ENCODE measurements at places on chromosomes 7 and 10.

DNA sequence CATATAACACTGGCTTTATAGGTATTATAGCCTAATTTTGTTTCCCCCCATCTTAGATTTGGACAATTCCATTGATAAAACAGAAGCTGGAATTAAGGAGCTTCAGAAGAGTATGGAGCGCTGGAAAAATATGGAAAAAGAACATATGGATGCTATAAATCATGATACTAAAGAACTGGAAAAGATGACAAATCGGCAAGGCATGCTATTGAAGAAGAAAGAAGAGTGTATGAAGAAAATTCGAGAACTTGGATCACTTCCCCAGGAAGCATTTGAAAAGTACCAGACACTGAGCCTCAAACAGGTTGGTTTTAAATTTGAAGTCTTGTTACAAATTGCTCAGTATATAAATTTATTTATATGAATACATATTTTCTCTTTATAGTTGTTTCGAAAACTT, 34.1 kb downstream of the SMC3 start:
- no peak for DNase-seq

DNA sequence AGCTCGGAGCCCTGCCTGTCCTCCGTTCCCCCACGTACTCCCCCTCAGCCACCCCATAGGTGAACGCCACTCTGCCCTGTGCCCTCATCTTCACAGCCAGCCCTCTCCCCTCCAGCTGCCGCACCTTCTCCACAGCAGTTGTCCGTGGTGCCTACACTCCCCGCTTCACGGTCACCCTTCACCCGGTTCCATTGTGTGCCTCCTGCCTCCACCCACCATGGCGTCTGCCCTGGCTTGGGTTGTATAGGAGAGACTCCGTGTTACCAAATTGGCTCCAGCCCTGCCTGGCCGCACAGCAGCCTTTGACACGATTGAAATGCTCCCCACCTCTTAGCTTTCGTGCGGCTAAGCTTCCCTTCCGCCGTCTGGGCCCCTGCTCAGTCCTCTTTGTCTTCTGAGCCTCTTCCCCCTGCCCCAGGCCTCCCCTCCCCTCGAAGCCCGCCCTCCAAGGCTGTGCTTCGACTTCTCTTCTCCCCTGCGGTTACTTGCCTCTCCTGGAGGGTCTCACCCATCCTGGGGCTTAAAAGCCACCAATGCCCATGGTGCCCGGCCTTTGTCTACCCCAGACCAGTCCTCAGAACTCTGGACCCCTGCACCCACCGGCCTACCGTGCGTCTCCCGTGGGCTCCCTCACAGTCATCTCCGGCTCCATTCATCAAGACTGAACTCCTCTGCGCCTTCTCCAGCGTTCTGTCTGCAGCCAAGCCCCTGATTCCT, 18.5 kb upstream of the NODAL start:
- DNase-seq: no peak

DNA sequence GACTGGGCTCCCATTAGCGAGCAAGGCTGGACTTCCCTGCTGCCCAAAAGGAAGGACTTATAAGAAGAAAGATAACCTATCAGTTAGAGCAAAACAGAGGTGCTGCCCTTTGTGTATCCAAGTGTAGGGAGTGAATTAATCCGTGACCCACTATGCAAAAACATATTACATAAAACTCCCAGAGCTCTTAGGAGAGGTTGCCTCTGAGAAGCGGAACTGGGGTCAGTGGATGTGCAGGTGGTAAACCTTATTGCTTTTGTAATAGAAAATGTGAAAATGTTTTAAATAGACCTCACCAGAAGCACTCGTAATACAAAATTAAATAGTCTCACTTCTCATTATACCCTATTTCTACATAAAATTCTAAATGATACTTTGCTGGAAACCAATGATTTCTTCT, 17.1 kb upstream of the IL6 start:
- DNase-seq: no peak

- DNase-seq: no peak
These were observed 319.2 kb downstream of the ADARB2 start for GRCh38 chr10:1418031-1418550.

DNA sequence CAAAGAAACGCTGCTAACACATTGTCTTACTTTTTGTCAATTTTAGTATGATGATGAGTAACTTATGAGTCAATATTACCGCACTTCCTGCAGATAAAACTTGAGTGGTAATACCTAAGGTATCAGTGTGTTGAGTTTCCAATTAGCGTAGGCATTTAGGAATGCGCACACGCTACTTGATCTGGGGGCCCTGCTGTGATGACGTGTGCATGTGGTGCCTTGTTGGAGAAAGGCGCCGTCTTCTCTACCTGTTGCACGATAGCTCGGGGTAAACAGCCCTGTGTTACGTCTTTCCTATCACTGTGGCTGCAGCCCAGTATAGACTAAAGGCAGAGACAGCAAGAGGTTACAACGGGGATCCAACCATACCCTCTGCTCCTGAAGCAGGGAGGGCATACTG, 476.8 kb upstream of the ADARB2 start:
- no peak for DNase-seq

- no peak for DNase-seq
These were observed 3.5 kb upstream of the IGF2BP3 start for GRCh38 chr7:23473844-23474093.

DNA sequence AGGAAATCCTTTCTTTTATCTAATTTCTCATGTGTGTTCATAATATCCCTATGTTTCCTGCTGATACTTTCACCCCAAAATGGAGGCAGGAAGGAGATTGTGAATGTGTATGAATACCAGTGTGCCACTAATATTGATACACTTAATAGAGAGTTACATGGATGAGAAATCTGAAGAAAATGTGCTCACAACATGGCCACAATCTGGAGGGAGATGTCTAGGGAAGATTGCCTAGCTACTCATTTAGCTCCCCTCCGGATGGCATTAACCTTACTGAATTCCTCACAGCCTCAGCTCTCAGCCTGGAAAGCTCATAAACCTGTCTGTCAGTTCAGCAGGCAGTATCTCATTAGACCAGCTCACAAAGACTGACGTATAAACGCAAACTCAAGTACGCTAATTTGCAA, 23.4 kb upstream of the DMTF1 start:
- no peak for DNase-seq

DNA sequence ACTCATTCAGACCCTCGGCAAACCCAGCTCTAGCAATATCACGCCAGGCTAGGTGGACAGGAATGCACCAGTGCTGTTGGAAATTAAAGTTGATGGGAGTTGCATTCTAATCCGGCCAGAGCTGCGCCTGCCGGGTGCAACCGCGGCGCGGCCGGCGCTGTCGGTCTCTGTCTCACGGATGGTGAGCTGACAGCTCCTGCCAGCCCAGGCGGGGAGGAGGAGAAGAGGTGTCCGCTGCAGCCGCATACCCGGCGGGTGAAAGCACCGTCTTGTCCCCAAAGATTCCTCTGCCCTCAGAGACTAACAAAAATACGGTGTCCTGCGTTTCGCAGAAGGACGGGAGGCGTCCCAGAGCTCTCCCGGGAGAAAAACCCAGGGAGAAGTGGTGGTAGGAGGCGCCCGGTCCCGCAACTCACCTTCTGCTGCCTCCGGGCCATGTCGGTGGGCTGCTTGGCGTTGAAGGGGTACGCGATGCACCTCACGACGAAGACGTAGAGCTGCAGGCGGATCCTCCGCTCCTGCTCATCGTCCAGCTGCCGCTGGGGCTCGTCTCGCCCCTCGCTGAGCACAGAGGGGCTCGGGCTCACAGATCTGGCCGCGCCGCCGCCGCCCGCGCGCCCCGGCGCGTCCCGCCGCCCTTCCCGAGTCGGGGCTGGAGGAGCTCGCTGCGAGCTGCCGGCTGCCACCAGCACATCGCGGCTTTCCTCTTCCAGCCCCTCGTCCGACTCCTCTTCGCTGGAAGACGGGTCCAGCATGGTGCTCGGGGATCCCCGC, 490 bp downstream of the CADPS2 start:
- peak; percentile 22 for DNase-seq

GRCh38 chr10:44036425-44036824, 348.5 kb downstream of the CXCL12 start:
- no peak for DNase-seq

DNA sequence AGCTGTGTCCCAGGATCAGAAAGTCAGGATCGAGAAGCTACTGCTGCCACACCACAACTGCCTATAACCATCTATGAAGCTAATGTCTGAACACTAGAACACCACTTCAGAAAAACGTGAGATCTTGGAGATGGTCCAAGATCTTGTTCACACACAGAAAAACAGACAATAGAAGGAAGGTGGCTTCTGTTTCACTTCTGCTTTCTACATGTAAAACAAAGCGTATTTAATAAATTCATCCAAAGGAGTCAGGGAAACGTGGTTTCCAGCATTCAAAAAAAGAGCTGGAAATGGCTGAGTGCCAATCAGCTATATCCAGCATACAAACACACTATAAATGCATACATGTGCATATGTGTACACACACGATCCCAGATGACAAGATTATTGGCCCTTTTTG, 70.2 kb upstream of the CCDC71L start:
- DNase-seq: no peak

- no peak for DNase-seq
These were observed 231.6 kb upstream of the IGFBP3 start for GRCh38 chr7:46152696-46153095.

DNA sequence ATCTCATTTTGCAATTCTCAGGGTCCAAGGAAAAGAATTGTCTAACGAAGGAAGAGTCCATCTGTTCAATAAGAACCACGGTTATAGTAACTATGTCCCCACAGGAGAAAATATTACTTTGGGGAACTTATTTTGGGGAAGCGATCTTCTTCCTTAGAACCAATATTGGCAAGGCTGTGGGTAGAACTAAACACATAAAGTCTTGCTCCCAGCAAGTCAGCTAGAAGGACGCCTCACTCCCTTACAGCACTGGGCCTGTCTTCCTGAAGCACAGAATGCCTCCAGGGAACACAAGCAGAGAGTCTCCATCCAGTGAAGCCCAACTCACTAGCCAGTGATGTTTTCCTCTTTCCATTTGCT, 30.2 kb downstream of the C10orf71 start:
- no peak for DNase-seq

GRCh38 chr10:48964038-48964437, 24.4 kb upstream of the LRRC18 start:
- DNase-seq: no peak

DNA sequence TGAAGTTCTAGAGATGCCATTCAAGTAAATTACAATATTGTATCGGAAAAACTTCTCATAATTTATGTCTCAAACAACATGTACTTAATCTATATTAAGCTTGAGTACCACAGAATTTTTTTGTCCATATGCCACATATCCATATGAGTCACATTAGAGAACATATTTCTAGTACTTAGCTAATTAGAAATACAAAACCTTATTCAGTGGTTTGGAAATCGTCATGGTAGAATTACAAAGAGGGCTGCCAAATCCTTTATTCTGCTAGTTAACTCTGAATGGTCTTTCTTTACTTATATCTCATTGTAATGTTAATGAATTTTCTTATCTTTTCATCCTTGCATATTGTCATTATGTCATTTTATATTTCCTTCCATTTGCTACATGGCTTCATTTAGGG, 9.0 kb upstream of the VIM start:
- DNase-seq: no peak

DNA sequence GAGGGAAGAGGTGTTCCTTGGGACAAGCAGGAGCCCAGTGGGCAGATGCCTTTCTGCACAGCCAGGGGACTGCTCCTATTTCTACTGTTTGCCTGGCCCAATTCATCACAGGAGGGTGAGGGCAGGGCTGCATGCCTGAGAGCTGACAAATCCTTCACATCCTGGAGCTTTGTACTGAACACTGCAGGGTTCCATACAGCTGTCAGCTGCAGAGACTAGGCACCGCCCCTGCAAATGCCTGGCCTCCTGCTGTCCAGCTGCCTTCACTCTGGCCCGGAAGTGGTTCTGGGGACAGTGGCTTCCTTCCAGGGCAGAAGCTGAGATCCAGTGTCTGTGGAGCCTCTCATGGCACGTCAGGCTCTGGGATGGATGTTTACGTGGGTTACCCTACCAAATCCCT, 470.7 kb downstream of the DNAJB6 start:
- DNase-seq: no peak

- no peak for DNase-seq
These were observed 18.1 kb upstream of the DPYSL4 start for GRCh38 chr10:132168571-132169030.

DNA sequence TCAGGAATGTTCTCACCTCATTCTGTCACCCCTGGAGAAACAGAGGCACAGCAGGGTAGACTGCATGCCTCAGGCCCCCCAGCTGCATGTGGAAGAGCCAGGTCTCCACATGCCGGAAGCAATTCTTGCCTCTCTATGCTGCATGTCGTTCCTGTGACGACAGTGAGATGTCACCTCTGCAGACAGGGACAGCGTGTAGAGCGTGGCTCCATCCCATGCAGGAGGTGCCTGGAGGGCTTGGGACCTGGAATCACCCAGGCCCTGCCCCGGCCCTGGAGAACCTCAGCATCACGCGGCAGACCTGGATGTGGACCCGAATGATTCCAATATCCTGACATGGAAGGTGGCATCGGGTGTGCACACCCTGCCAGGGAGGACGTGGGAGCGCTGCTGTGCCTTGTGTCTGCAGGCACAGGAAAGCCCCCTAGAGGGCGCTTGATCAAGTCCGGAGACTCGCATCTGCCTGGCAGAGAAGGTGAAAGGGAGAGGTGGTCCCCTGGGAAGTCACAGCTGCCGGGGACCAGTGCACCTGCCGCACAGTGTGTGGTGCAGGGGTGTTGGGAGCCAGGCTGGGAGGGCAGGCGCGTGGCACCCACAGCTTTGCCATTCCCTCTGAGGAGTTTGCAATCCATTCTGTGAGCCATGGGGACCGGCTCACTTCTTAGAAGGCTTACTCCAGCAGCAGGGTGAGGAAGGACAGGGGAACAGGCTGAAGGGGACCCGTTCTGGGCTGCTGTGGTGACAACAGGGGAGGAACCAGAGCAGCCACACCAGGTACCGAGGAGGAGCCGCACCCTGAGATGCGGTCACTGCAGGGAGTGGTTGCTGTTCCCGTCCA, 45.3 kb upstream of the EN2 start:
- DNase-seq: no peak

GRCh38 chr7:48083114-48083830, 5.8 kb upstream of the UPP1 start:
- DNase-seq: no peak

DNA sequence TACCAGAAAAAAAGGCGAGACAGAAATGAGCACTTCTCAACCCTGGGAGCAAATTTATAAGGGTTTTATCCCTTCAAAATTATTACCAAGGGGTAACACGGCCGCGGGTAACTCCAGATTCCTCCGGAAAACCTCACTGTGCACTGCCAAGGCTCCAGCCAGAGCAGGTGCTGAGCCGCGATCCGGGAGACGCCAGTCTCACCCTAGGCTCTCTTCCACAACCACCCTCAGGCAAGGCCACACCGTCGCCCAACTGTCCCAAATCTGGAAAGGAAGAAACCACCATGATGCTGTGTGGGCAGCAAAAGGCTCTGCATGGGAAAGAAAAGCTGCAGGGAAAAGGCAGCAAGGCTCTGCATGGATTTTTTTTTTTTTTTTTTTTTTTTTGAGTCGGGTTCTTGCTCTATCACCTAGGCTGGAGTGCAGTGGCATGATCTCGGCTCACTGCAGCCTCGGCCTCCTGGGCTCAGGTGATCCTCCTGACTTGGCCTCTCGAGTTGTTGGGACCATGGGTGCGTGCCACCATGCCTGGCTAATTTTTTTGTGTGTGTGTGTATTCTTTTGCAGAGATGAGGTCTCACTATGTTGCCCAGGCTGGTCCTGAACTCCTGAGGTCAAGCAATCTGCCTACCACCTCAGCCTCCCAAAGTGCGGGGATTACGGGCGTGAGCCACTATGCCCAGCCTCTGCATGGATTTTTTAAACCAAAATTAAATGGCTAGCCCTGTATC, 39.0 kb downstream of the MAD1L1 start:
- no peak for DNase-seq

- DNase-seq: no peak
These were observed 171.8 kb downstream of the NXPH1 start for GRCh38 chr7:8605221-8605620.
